ENCODE measurements at places on chromosomes 6 and 20. TPM values are rescaled to one million over a fixed set of nuclear protein-coding genes. Genes with fewer than 3 reads are reported as not detected.

The TREML1 gene
- total RNA-seq, result not detected

The ANGPT4 gene
- total RNA-seq, result 3.8 TPM

The RGL2 gene
- total RNA-seq, result 66.8 TPM

GRCh38 chr6:85275338-85275985, 174.4 kb upstream of the NT5E start:
- no peak for DNase-seq
- no peak overlapping the region for H3K27ac ChIP-seq
- H3K4me1 ChIP-seq, result no peaks in the 10 kb centered on the region
- H3K27me3 ChIP-seq, result no peaks in the 10 kb centered on the region
- no peaks in the 10 kb centered on the region for H3K36me3 ChIP-seq
- no peak overlapping the region for H3K4me3 ChIP-seq

DNA sequence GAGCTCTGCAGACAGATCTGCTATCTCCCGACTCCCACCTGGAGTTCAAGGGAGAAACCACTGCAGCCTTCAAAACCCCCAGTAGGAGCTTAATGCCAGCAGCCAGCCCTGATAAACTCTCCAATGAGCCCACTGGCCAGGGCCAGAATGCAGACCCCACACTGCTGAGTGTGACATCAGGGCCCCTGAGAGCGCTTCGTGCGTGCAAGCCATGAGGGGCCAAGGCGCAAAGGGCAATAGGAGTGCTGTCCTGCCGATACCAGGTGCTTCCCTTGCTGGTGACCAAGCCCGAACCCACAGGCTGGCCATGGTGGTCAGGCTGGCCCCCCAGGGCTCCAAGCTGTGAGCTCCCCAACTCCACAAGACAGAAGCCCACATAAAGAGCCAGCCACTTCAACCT, 33.2 kb upstream of the CST7 start:
- DNase-seq, result no peak
- no peaks in the 10 kb centered on the region for H3K27me3 ChIP-seq
- H3K27ac ChIP-seq, result no peak overlapping the region
- H3K4me3 ChIP-seq, result no peak overlapping the region
